Right lobe of liver (tissue), 6 donors: ENCODE measurements at places on chromosomes 11 and 22.

DNA sequence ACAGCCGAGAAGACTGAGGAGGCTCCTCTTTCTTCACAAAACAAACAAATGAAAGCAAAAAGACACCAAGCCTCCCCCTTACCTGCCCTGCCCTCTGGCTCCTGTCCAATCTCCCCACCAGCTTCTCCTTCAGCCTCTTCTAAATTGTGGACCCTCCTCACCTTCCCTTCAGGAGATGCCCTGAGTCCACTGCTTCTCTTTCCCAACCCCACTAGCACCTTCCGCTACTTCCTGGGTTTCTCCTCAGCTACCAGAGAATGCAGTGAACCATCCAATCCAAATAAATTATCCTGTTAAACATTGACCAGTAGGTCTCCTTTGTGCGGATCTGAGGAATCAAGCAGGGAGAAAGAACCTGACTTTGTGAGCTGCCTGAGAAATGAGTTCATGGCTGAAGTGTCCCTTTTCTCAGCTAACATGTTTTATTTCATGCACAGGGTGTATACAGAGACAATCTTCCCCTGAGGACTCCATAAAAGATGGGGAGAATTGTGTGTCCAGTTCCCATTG is 63.2 kb upstream of the VPREB1 start:
- no peak for DNase-seq

DNA sequence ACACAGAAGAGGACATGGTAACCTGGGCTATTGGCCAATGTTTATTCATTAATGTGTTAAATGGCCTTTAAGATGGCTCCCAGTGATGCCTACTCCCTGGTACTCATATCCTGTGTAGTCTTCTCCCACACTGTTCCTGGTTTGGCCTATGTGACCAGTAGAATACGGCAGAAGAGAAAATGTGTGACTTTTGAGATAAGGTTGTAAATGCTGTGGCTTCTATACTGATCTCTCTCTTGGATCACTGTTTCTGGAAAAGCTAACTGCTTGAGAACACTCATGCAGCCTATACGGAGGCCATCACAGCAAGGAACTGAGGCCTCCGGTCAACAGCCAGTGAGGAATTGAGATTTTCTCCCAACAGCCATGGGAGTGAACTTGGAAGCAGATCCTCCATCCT is 24.1 kb downstream of the MAML2 start:
- no peak for DNase-seq

- no peak for DNase-seq
Measured at GRCh38 chr11:2091786-2092463, 47.3 kb downstream of the IGF2 start.

DNA sequence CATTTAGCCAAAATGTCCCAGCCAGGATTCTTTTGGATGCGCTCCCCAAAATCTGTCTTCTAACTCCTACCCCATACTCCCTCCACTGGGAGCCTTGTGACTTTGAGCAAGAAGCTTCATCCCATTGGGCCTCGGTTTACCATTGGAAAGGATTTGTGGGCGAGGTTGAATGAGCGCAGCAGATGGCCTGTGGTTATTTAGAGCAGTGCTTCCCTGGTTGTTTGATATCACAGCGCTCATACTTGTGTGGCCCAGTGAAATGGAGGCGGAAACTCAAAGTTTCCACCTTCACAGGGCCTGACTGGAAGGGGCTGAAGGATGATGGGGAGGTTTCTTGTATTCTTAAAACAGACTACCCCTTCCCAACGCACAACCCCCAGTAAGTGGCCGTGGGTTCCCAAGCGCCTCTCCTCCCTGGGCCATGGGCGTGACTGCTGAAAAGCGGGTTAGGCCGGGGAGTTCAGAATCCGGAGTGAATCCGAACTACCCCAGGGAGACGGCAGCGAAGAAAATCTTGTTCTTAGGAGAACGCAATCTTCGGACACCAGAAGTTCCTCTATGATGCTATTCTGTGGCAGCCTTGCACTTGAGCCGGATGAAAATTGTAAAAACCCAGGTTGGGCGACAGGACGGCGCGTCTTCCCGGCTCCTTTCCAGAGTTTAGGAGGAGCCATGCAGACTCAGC is 1.2 kb upstream of the ATF4 start:
- no peak for DNase-seq

GRCh38 chr11:592501-592900 is 16.2 kb downstream of the PHRF1 start:
- no peak for DNase-seq

- DNase-seq, result no peak
Measured at GRCh38 chr11:45051621-45052020, 94.8 kb upstream of the PRDM11 start.

GRCh38 chr11:29809121-29809520 is 207.7 kb downstream of the KCNA4 start:
- DNase-seq, result no peak

- no peak for DNase-seq
Measured at GRCh38 chr11:104531075-104531474, 367.1 kb upstream of the PDGFD start.

- DNase-seq, result no peak
Measured at GRCh38 chr11:32400670-32401369, 34.5 kb downstream of the WT1 start.

- no peak for DNase-seq
Measured at GRCh38 chr11:64102005-64102738, 63.7 kb downstream of the MACROD1 start.

GRCh38 chr11:106021181-106021966 is 666 bp downstream of the MSANTD4 start:
- no peak for DNase-seq

DNA sequence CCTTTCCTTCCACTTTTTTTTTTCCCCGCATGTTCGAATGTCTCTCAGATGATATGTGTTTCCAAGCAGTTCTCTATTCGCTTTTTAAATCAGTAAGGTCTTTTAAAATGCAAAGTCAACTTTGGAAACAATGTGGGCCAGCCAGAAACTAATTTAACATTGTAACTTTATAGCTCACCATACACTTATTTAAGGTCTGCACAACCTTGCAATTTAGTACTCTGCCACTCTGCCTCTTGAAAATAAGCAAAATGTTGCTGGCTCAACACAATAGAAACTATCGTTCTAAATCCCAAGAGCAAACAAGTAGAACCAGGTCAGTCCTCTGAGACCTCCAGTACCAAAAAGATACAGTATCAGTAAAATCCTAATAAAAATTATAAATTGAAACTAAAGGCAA is 109.0 kb downstream of the SIK3 start:
- no peak for DNase-seq

- DNase-seq, result no peak
Measured at GRCh38 chr11:3154001-3154599, 11.0 kb downstream of the OSBPL5 start.

- DNase-seq, result no peak
Measured at GRCh38 chr11:110028921-110029320, 64.3 kb upstream of the ZC3H12C start.

DNA sequence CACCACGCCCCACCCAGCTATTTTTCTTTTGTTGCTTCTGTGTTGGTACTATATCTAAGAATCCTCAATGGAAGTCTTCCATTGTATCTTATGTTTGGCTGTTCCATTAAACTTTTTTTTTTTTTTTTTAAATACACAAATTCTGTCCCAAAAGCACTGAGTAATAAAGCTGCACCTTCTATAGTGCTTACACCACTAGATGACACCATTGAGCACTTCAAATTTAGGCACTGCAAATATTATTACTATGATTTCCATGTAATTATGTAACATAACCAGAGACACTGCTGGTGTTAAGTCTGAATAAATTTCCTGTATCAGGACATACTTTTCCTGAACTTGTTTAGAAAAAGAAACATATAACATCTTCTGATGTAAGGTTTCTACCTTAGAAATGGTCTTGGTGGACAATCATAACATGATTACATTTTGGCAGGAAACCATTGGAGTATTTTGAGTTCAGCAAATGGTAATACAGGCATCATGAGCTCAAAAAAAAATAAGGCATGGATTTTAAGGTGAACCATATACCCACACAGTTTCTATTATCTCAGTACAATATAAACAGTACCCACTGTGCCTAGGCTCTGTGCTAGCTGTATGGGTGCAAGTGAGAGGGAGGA is 110.5 kb downstream of the ATG16L2 start:
- no peak for DNase-seq

DNA sequence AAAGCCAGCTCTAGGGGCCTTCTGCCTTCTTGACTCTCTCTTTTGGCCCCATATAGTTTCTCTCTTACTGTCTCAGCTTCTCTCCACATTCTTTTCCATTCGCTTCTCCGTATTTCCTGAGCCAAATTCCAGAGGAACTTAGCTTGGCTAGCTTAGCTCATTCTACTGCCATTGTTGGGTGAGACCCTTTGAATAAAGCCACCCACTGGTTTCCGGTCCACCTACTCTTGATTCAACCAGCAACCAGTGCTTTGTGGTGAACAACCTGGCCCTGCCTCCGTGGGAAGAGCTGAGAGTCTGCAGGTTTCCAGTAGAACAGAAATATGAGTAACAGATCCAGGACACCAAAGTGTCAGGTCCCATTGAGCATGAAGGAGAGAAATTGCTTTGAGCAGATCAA is 81.3 kb upstream of the ARHGAP20 start:
- no peak for DNase-seq

DNA sequence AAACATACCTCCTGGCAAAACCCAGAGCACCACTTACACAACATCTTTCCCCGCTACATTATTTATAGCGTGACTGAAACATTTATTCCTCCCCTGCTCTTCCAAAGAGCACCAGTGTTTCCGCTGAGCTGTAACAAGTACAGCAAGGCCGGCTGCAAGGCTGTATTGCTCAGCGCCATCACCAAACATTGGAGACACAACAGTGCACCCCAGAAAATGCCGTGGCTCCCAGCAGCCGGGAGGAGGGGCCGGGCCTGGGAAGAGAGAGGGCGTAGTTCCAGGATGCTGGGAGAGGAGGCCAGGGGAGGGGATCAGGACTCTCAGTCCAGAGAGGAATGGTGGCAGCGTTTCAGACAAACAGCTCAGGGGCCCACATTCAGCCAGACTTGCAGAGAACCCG is 133.2 kb downstream of the DSCAML1 start:
- no peak for DNase-seq

DNA sequence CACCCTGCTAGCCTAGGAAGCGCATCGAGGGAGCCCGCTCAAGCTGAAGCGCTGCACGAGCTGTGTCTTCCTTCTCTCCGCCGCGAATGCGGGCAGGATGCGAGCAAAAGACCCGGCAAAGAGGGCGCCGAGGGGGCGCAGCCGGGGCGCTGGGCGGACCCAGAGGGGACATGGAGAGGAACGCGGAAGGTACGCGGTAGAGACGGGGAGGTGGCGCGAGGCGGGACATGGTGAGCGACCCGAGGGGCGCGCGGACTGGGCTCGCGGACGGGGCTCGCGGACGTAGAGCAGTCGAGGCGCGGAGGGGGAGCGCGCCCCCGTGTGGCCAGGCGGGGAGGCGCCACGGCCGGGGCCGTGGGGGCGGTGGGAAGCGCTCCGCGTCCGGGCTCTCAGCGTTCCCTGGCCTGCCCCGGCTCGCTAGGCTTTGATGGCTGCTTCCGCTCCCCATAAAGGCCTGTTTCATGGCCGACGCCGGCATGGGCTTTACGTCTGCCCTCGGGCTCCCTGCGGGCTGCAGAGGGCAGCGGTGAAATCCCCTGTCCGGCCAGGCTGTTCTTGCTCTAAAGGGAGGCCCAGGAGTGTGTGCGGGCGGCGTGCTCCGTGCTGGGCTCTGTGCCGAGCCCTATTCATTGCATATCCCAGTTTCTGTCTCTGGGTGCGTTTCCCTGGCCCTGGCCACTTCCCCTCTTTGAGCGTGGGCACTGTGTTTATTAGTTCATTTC is 31.2 kb upstream of the TRIM29 start:
- DNase-seq, result peak; percentile 71

- no peak for DNase-seq
Measured at GRCh38 chr11:115985896-115986295, 481.7 kb upstream of the CADM1 start.

GRCh38 chr11:34644669-34645406 is 23.9 kb downstream of the EHF start:
- no peak for DNase-seq

DNA sequence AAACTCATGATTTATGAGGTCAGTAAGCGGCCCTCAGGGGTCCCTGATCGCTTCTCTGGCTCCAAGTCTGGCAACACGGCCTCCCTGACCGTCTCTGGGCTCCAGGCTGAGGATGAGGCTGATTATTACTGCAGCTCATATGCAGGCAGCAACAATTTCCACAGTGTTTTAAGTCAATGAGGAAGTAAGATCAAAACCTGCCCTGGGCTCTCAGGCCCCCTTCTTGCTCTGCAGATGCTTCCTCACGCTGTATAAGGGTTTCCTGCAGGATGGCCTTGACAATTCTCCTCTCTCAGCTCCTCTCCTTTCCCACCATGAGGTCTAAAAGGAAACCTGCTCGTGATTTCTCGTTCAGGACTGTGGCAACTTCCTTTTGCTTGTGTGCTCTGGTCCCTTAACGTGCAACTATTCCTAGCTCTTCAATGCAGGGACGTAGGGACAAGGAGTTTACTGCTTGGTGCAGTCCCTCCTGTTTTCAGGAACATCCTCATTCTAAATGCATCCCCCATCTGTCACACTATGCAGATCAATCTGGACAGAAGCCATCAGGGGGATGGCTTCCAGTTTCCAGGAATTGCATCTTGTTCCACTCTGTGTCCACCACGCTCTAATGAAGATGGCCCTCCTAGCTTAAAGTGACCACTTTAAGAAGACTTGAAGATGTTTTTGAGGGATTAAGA is 64.3 kb upstream of the IGLL5 start:
- DNase-seq, result no peak

- no peak for DNase-seq
Measured at GRCh38 chr11:117588166-117588810, 208.7 kb downstream of the DSCAML1 start.

DNA sequence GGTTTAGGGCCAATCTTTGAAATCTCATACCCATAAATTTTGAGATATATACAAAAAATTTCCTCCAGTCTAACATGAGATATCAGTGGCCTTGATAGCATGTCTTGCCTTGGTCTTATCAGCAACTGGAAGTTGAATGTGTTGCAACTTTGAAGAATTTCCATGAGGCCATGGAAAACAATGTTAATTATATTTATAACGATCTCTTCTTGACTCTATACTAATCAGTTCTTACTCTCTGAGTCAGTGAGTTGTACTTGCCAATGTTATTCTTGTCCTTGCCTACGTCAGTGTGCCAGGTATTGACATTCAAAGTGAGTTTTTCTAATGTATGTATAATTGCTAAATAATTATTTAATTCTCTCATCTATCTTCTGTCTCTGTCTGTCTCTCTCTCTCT is 535.1 kb downstream of the KCNA4 start:
- no peak for DNase-seq

- DNase-seq, result no peak
Measured at GRCh38 chr11:60164550-60165075, 18.3 kb downstream of the MS4A6A start.

GRCh38 chr11:28505232-28505631 is 397.0 kb downstream of the METTL15 start:
- no peak for DNase-seq

GRCh38 chr22:47850644-47851151 is 1088.2 kb downstream of the TBC1D22A start:
- DNase-seq, result no peak

DNA sequence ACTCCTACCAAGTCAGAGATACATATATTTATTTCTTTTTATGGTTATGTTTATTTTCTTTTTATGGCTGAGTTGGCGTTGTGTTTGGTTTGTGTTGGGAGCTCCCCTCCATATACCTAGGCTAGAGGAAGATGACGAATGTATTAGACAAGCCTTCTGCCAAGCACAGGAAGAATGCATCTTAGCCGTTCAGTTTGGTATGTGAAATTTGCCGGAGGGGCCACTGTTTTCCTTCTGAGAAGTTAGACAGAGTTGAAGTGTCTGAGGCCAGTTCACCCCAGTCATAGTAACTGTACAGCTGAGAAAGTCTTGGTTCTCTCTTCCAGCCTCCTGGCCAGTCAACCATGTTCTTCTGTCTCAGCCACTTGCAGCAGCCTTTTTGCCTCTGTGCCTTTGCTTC is 29.8 kb downstream of the TEAD1 start:
- no peak for DNase-seq
